ENCODE measurements at places on chromosomes 2 and 18.
A peak's percentile ranks its signal among the peaks of the same experiment; 100 is the strongest.

DNA sequence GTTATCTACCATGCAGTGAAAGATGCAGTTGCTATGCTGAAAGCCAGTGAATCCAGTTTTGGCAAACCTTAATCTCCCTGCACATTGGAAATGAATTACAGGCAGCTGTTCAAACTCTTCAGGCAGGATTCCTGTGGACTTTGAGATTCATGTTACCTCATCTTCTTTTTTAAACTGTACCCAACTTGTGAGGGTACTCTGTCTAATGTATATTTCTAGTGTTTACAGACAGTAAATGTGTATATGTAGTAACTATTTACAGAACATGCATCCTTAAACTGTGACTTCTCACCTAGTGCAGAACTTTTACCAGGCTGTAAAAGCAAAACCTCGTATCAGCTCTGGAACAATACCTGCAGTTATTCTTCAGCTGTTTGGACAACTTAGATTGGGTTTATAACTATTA, 50.9 kb downstream of the KDM3A start:
- DNase-seq = no peak

DNA sequence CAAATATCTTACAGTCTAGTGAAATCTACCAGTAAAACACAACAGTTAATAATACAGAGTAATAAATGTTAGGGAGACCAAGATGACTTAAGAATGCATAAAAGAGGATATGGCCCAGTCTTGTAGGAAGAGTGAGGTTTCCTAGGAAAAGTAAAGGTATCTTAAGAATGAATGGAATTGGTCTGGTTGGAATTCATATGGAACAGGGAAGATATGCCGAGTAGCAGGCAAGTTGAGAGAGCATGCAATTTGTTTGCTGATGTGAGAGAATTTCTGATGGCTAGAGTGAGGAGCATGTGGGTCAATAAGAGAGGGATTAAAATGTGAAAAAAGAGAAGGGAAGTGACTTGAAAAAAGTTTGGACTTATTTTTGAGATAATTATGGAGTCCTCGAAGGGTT, 512.9 kb upstream of the ZEB2 start:
- no peak for DNase-seq

DNA sequence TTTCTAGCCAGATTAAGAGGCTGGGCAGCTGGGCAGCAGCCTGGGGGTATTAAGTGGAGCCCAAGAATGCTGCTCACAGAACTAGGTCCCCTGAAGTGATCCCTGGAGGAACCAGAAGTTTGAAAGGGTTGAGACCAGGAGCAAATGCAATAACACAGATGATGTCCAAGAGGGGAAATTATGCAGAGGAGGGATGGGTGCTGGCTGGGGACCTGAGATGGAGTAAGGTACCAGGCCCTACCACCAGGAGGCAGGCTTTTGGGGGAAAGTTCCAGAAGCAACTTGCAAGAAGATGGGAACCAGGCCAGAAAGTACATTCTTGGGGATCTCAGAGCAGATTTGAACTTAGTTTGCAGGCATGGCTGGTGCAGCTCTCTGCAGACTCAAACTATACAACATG, 175.1 kb downstream of the NCK2 start:
- DNase-seq = no peak

- DNase-seq = no peak
Observed at GRCh38 chr2:187051350-187051749, 202.4 kb upstream of the ZSWIM2 start.

- no peak for DNase-seq
Observed at GRCh38 chr2:25184254-25184653, 15.9 kb upstream of the POMC start.

GRCh38 chr2:6791682-6792081, 74.0 kb downstream of the CMPK2 start:
- no peak for DNase-seq

GRCh38 chr2:72143441-72144273, 4.0 kb downstream of the CYP26B1 start:
- peak; percentile 33 for DNase-seq
